ENCODE measurements at places on chromosomes 7 and 10. TPM values are rescaled to one million over a fixed set of nuclear protein-coding genes. Genes with fewer than 3 reads are reported as not detected.

Gene SORCS1
- 8.9 TPM for total RNA-seq

Gene CYP3A7
- not detected for total RNA-seq

Gene ICA1
- total RNA-seq, result 45.2 TPM

Gene RNLS
- total RNA-seq, result 15.2 TPM

Gene FAM3C
- total RNA-seq, result 59.1 TPM

Gene RAPGEF5
- 13.1 TPM for total RNA-seq

Gene GRID2IP
- total RNA-seq, result 1.5 TPM

Gene SLC26A5
- 0.49 TPM for total RNA-seq

Gene SNCG
- total RNA-seq, result 4.0 TPM

Gene MSMB
- not detected for total RNA-seq

Gene PRKAR2B
- 53.6 TPM for total RNA-seq

Gene CCDC3
- 5.2 TPM for total RNA-seq

Gene RADIL
- total RNA-seq, result 9.8 TPM

Gene LRRTM3
- 0.21 TPM for total RNA-seq

Gene GNGT1
- total RNA-seq, result not detected

Gene VAX1
- not detected for total RNA-seq

Gene CASD1
- 39.0 TPM for total RNA-seq

Gene LIPN
- not detected for total RNA-seq

Gene MCMBP
- 76.6 TPM for total RNA-seq

Gene SDK1
- total RNA-seq, result 5.1 TPM

Gene SPACDR
- total RNA-seq, result not detected

Gene CLDN4
- 18.6 TPM for total RNA-seq

Gene ITPRID1
- total RNA-seq, result 0.45 TPM

Gene MET
- 23.1 TPM for total RNA-seq

Gene FEZF1
- total RNA-seq, result 2.3 TPM

Gene HOXA2
- total RNA-seq, result not detected

Gene PAPSS2
- 19.6 TPM for total RNA-seq

Gene TEX47
- total RNA-seq, result not detected

Gene UBE2H
- 86.5 TPM for total RNA-seq

Gene HTR5A
- total RNA-seq, result not detected

Gene CALML3
- total RNA-seq, result not detected

Gene PTPN12
- 187 TPM for total RNA-seq

Gene CUBN
- total RNA-seq, result 1.8 TPM

Gene RELN
- 0.19 TPM for total RNA-seq

Gene CCSER2
- 33.8 TPM for total RNA-seq

Gene OR2A5
- not detected for total RNA-seq

Gene SHH
- not detected for total RNA-seq

Gene FAM180A
- not detected for total RNA-seq

Gene NOD1
- total RNA-seq, result 7.3 TPM

Gene INTS15
- 30.6 TPM for total RNA-seq

Gene PRKAG2
- 14.9 TPM for total RNA-seq

Gene BMPER
- 1.4 TPM for total RNA-seq

Gene WDR86
- total RNA-seq, result 59.1 TPM

Gene LIPM
- total RNA-seq, result not detected

Gene OPN1SW
- not detected for total RNA-seq

Gene ZNF488
- total RNA-seq, result 5.2 TPM

Gene NPFFR1
- 0.08 TPM for total RNA-seq

Gene OR2A12
- not detected for total RNA-seq

All from GM23338 (cell line).